ENCODE measurements at places on chromosomes 3 and 15.
A peak's percentile ranks its signal among the peaks of the same experiment; 100 is the strongest.

DNA sequence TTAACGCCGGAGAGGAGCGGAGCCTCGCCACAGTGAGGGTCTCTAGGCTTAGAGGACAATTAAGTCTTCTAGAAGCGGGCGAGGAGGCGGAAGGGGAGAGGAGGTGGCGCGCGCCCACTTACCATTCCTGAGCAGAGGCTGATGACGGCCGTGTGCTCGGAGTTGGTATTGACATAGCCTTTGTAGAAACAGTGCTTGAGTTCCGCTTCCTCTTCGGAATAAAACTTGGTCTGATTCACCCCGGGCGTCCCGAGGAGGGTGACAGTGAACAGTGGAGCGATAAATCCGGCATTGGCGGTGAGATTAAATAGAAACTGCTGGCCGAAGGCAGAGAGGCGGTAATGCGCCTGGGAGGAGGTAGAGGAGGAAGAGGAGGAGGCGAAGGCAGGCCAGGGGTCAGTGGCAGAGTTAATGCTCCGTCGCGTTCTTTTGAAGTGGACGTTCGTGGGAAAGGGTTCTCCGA lies 1.3 kb downstream of the ADAMTS9 start:
- peak; percentile 27 for DNase-seq

- DNase-seq, result no peak
Measured at GRCh38 chr3:2153547-2153946, 54.9 kb downstream of the CNTN4 start.

GRCh38 chr15:74552773-74553441 lies 11.9 kb downstream of the ARID3B start:
- no peak for DNase-seq

DNA sequence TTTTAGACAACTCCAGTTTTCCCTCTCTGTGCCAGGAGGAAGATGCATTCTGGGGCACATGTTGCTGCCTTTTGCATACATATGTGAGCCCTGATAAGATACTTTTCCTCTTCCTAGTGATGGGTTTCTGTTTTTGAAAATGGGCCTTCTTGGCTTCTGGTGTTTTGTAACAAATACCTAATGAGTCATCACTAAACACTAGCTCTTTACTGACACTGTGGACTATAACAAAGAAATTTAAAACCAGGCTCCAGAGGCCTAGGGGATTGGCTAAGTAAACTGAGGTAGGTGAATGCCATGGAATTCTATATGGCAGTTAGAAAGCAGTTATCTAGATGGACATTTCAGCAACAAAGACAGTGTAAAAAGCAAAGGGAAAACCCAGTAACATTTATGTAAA lies 93.4 kb upstream of the NR2E3 start:
- no peak for DNase-seq

DNA sequence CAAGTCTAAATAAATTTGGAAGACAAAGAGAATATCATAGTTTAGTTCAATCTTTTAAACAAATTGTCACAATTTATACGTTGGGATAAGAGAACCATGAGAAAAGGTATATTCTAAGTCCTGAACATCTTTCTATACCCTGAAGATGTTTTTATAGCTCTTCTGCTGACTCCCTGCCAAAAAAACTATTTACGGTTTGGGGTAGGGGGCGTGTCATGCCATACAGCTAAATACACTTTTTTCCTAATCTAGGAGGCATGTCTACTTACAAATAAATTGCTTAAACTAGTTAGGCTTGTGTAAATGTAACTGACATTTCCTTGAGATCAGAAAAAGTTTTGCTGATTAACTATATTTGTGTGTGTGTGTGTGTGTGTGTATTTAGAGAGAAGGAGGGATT lies 163.3 kb downstream of the PGPEP1L start:
- no peak for DNase-seq

DNA sequence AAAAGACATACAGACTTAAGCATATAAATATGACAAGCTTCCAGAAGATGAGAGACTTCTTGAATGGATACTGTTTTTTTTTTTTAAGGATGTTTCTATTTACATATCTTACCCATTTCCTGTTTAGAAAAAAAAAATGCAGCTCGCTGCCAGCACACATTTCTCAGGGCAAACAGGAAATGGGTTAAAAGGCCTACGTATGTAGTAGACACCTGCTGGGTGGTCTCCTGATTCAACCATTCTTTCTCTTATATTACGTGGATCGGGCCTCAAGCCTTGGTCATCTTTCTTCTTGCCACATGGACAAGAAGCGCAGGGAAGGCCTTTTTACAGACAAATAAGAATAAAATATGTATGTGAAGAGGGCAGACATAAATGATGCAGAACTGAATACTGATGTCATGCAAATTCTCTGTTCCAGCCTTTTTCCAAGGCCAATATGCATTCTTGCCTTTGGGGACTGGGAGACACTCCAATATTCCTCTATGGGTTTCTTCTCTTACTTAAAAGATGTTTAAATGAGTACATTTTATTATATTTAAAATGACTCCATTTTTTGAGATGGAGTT lies 35.0 kb upstream of the TJP1 start:
- no peak for DNase-seq

- DNase-seq, result no peak
Measured at GRCh38 chr15:94272251-94272898, 41.0 kb downstream of the MCTP2 start.

DNA sequence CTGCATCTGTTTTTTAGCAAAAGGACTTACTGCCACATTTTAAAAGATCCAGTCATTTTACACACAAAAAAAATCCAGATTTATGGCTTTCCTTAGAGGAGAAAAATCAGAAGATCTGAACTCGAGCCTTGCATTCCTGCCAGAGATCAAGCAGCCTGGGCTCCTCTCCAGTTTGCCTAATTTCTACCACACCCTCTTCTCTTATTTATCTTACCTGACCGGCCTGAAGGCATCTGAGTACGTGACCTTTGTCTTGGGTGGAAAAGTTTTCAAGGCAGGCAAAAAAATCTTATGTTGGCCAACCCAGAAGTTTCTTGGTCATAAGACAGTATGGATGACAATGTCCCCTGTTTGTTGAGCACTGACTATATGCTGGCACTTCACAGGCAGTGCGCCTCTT lies 60.3 kb downstream of the CHRD start:
- DNase-seq, result no peak

Data from GM13976 (cell line).